SW480 (cell line): ENCODE measurements at places on chromosomes 2 and 18.
A peak's percentile ranks its signal among the peaks of the same experiment; 100 is the strongest.

DNA sequence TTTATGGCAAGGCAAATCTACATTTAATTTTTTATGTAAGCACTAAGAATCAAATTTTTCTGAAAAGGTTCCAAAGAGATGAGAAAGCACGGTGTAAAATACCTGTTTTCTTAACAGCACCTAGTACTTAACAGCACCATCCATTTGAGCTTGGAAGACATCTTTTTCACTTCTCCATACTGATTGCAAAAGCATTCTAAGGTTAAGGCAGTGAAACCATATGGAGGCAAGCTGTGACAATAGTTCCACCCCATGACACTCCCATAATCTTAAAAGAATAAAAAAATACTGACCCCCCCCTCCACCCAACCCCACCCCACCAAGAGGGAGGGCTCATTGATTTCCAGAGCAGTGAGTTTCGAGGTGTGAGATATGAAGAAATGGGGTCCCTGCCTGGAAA, 60.6 kb downstream of the ZCCHC2 start:
- DNase-seq = no peak

DNA sequence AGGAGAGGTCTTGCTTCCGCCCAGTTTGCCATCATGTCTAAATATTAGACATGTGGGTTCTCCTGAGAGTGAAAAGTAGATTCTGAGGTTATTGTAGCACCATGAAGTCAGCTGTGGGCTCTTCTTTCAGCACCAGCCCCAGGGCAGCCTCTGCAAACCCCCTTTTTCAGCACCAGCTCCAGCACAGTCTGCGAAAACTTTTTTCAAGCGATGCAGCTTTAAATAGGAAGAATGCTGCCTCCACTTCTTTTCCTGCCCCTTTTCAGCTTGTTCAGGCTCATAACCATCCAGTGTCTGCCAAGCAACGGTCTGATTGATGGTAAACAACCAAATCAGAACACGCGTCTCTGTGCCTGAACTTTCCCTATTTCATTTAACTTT, at the start of gene COL5A2:
TSS of gene COL5A2 (minus strand) at position 192 of the 381 bp plus-strand sequence. CDS start at position 35, 157 bp downstream.
- DNase-seq = no peak

DNA sequence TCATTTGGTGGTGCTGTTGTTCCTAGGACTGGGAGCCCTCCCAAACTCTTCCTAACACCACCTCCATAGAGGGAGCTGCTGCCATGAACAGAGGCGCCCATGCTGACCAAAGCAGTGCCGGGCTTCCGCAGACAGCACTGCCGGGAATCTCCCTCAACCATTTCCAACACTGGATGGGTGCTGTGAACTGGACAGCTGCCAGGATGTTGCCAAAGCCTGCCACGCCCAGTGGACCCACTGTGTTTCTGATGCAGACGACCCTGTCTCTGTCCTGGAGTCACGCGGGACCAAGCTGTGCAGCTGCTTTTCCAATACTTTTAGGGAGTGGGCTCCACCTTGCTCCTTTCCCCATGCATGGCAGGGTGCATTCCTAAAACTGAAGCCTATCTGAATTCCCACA, 16.9 kb upstream of the GNAL start:
- DNase-seq = no peak

- DNase-seq = no peak
These were observed 32.7 kb downstream of the SERPINB8 start for GRCh38 chr18:64002581-64002980.

- DNase-seq = no peak
These were observed 301.5 kb downstream of the NDUFA10 start for GRCh38 chr2:239723486-239724193.

DNA sequence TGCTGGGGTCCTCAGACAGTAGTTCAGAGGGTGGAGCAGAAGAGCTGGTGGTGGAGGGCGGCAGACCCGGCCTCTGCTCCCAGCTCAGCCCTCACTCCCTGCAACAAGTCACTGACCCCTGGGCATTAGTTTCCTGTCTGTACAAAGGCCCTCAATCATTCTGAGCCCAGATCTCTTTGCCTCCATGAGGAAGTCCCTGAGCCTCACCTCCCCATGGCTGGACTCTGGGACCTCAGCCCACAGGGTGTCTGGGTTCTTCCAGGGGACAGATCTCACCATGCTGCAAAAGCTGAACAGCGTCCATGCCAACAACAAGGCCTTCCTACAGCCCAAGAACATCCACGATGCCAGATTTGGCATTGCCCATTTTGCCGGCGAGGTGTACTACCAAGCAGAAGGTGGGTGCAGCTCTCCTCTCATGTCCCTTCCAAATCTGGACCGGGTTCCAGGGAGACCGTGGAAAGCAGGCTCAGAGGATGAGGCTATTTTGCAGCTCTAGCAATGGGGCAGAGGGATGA, 49.1 kb downstream of the MYO7B start:
- DNase-seq = no peak

GRCh38 chr2:233402346-233402745, 48.1 kb downstream of the DGKD start:
- DNase-seq = no peak

DNA sequence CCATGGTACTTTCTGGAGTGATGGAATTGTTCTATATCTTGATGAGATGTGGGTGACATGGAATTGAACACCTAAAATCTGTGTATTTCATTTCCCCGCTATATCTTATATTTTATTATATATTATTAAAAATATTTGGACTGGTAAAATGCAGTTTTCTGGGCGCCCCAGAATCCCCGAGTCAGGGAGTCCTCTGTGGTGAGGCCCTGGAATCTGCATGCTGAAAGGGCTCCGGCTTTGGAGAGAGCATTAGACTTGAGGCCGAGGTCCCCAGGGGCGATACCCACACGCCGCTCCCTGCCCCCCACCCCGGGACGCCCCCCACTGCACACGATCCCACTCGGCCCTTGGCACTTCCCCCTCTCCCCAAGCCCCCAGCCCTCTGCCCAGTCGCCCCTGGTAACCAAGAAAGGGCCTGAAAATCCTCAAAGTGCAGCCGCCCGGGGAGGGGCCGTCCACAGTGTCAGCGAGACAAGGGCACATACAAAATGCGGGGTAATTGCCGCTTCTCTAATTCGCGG, 126.0 kb downstream of the ZFP36L2 start:
- no peak for DNase-seq

DNA sequence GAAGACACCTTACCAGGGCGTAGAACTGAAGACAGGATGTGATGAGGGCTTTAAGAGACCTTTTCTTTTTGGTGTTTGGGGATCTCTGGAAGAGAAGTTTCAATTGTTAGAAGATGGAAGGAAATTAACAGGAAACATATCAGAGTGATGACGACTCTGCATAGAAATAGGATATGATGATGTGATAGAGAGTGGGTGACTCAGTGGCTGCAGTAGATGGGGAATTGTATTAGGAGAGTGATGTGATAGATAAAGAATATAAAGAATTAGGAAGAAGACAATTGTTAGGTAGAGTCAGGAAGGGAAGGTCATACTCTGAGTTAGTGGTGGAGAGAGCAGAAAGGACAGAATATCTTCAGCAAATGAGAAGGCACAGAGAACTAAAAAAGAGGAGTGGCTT, 593.9 kb downstream of the NYAP2 start:
- no peak for DNase-seq

- no peak for DNase-seq
These were observed 63.9 kb downstream of the PHLPP1 start for GRCh38 chr18:62778976-62779869.

DNA sequence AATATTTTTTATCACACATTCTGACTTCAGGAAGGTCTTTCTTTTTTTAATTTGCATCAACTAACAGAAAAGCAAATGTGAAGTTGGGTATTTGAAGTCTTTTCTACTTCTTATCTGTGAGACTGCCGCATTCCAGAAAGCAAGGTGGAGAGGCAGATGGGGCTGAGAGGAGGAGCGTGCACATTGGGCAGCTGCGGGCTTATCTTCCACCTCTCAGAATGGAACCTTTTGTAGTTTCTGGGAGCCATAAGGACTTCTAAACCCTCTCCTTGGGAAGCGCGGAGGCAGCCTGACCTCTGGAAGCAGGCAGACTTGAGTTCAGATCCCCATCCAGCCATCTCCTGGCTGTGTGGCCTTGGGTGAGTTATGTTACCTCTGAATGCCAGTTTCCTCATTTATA, 3.9 kb downstream of the MAPRE3 start:
- DNase-seq = no peak

- peak; percentile 59 for DNase-seq
These were observed 103.3 kb downstream of the MDH1 start for GRCh38 chr2:63692002-63692606.

GRCh38 chr2:111884592-111884964, 585 bp upstream of the ANAPC1 start:
- DNase-seq = no peak

DNA sequence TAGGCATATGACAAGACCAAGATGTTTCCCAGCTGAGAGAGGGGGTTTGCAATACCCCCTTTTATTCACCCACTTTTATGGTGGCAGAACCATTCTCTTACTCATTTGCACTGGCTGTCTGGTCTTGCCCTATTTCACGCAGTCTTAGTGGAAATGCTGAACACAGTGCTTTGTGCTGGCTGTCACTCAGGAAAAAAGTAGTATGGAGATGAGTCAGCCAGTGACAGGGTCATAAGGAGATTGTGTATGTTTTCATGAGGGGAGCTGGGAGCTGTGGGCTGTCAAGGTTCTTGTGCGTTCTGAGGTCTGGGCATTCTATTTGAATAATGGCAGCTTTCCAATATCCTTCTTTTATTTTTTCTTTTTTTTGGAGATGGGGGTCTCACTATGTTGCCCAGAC, 10.9 kb upstream of the CNRIP1 start:
- DNase-seq = no peak

DNA sequence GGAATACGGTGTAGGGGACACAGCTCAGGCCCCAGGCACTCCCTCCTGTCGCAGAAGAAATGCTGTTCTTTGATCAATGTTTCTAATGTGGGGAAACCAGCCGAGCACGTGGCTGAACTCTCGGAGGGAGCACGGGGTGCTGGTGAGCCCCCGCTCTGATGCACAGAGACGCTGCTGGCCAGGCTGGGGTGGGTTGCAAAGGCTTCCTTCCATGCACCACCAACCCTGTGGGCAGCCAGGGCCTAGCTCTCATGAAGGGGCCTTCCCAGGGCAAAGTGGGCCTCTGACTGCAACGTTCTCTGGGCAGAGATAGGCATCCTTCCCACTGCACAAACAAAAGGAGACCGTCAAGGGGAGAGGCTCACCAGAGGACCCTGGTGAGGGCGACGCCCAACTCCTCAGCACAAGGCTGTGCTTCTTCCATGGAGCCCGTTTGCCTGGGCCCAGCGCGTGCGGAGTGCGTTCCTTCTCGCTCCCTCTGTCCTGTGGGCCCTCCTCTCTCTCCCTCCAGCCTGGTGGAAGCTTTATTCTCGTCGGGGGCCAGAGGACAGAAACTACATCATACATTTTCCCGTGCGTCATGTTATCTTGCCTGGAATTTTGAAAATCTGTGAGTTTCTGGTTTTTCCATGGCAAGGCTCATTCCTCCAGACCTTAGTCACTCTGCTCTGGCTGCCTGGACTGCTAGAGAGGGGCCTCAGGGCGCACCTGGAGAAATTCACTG, 61.1 kb upstream of the SP3 start:
- no peak for DNase-seq

- DNase-seq = no peak
These were observed 37.8 kb downstream of the HS6ST1 start for GRCh38 chr2:128280901-128281321.

DNA sequence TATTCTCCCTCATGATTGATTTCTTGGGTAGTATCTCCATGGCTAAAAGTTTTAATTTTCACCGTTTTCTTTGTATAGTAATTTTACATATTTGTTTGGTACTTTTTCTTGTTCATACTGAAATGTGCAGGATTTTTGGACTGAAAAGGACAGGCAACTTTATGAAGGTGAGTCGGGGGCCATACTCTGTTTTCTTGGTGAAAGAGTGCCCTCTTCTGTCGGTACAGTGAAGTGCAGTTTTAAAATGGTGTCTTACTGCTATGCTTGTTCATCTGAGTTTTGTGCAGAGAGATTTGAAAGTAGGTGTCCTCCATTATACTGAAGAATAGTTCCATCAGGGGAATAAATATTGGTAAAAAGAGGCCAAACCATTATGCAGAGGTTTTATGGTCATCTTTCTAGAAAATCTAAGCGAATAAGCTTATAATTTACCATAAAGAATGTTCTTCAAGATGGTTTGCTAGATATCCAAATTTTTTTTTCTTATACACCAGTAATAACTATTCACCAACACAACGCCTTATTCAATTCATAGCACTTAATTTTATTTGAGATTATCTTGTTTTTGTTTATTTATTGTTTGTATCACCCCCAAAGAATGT, 8.7 kb upstream of the SERPINB13 start:
- peak; percentile 9 for DNase-seq

- DNase-seq = no peak
These were observed 15.7 kb downstream of the GRHL1 start for GRCh38 chr2:9967053-9967775.

- DNase-seq = peak; percentile 26
These were observed 7.1 kb downstream of the SULT1C4 start for GRCh38 chr2:108384662-108385393.

DNA sequence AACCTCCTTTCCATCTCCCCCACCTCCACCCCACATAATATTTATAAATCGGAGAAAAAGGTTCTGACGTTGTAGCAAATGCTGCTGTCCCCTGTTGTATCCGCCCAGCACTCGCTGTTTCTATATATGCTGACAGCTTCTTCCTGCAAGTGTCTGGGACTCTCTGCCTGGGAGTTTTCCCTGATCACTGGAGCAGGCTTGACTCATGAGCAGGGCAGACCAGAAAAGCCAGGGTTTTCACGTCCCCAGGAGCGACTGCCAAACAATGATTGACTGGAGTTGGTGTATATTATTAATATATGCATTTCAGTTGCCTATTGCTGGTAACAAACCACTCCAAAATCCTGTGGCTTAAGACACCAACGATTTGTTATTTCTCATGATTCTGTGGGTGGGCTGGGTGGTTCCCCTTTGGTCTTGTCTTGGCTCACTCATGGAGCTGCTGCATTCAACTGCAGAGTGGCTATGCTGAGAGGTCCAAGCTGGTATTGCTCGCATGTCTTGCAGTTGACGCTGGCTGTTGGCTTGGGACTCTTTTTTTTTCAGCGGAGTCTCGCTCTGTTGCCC, 21.2 kb upstream of the ASXL2 start:
- no peak for DNase-seq
